ENCODE measurements at places on chromosomes 12 and 14.

DNA sequence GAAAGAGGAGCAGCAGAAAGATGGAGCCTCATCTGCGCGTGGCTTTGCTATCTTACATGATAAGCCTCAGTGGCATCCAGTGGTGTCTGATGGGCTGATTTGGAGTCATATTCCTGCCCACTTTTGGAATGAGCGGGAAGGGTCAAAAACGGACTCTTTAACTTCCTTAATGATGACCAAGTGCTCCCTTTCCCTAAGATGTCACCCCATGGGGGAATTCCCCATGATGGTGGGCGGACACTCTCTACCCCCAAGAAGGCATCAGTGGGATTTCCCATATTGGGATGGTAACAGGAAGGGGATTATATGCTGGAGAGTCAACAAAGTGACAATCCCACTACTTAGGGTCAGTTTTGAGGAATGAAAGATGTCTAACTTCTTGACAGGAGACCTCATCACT lies 110.9 kb downstream of the GPATCH2L start:
- no peaks in the 10 kb centered on the region for H3K36me3 ChIP-seq
- H3K27me3 ChIP-seq: peaks cover 20% of the 10 kb centered on the region
- peaks cover 10% of the 10 kb centered on the region for H3K4me1 ChIP-seq
- H3K4me3 ChIP-seq: no peak overlapping the region

DNA sequence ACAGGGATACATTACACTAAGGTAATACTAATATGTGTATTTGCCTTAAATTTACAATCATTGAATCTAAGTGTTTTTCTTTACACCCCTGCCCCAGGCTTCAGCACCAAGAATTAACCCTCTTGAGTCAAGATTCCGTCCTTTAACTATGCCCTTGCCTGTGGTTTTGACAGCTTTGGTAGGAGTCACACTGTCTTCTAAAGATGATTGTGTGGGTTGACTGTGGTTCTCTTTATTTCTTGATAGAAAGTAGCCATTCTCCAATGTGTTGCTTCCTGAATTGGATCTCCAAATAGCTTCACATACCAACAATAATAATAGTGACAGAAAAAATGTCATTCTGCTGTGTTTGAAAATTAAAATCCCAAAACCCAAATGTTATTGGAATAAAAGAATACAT lies 3.6 kb downstream of the CLEC7A start:
- DNase-seq: no peak
- H3K4me3 ChIP-seq: no peak overlapping the region
- H3K27ac ChIP-seq: no peak overlapping the region
- no peaks in the 10 kb centered on the region for H3K36me3 ChIP-seq

DNA sequence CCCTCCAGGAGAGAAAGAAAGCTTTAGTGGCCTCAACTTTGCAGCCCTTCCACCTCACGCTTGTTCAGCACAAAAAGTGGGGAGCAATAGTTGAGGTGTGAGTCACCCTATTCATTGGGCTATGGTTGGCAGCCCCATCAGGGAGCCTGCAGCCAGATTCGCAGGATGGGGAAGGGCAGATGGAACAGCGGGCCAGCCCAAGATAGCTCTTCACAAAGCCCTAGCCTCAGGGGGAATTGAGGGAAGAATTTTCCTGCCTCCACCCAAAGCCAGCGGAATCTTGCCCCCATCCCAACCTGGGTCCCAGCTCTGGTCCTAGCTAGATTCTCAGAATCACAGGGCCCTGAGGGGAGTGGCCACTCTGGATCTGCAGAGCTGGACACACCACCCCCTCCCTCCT lies 3.6 kb upstream of the KRT5 start:
- H3K36me3 ChIP-seq: no peaks in the 10 kb centered on the region
- no peak for DNase-seq
- no peak overlapping the region for H3K27ac ChIP-seq
- peaks cover 24% of the 10 kb centered on the region for H3K4me1 ChIP-seq

DNA sequence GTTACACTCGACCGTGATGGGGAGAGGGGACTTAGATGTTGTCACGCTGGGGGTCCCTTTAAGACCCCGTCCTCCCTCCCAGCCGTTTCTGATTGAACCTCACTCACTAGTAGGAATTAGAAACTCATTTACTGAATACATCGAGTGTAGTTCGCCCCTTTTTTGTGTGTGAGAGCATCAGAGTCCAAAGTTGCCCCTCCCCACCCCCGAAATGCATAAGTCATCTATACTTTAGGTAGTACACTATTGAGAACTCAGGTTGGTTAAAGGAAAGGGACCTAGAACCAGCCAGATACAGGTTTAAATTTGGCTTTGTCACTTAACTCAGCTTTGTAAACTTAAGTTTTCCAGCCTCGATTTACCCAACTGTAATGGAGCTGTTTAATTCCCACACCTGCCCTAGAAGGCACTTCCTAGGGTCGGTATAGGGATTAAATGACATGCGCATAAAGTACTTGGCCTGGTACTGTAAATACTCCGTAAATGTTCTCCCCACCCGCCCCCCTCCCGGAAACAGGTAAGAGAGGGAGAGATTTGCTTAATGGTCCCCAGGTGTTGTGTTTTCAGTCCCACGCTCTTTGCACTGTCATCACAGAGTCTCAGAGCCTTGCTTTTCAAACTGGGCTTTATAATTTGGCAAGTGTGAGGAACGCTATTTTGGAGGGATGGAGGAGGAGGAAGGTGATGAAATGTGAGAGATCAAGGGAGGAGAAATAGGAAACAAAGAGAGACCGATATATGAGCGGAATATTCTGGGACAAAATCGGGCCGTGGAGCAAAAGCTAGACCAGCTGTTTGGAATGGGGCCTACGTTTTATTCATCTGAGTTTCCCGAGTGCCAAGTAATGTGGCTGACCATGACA lies 897 bp downstream of the SUDS3 start:
- H3K4me3 ChIP-seq: peak overlapping the region; percentile 82
- DNase-seq: no peak
- H3K4me1 ChIP-seq: peaks cover 42% of the 10 kb centered on the region
- H3K36me3 ChIP-seq: peaks cover 19% of the 10 kb centered on the region
- peak overlapping the region; percentile 98 for H3K27ac ChIP-seq
- peaks cover 9% of the 10 kb centered on the region for H3K27me3 ChIP-seq

GRCh38 chr12:107783406-107784376 lies 9.2 kb downstream of the ASCL4 start:
- no peak for DNase-seq
- peaks cover 55% of the 10 kb centered on the region for H3K27me3 ChIP-seq
- no peaks in the 10 kb centered on the region for H3K36me3 ChIP-seq
- H3K4me1 ChIP-seq: peaks cover 5% of the 10 kb centered on the region
- H3K27ac ChIP-seq: no peak overlapping the region

- H3K4me1 ChIP-seq: peaks cover 61% of the 10 kb centered on the region
- peak overlapping the region; percentile 99 for H3K27ac ChIP-seq
- peak overlapping the region; percentile 99 for H3K4me3 ChIP-seq
- DNase-seq: no peak
- H3K27me3 ChIP-seq: no peaks in the 10 kb centered on the region
- peaks cover 20% of the 10 kb centered on the region for H3K36me3 ChIP-seq
Observed at GRCh38 chr14:67360470-67361206, 510 bp downstream of the EIF2S1 start.

All from nephron progenitor cell (in vitro differentiated cells).